ENCODE measurements at places on chromosomes 1 and 21. TPM values are rescaled to one million over a fixed set of nuclear protein-coding genes. Genes with fewer than 3 reads are reported as not detected.

Gene ATP6V1G3
- not detected for polyA plus RNA-seq

Gene OR2AK2
- polyA plus RNA-seq, result not detected

Gene TNFSF4
- not detected for polyA plus RNA-seq

Gene C1orf185
- not detected for polyA plus RNA-seq

Gene CASZ1
- not detected for polyA plus RNA-seq

Gene GPX7
- polyA plus RNA-seq, result 4.5 TPM

Gene NMNAT2
- 26.8 TPM for polyA plus RNA-seq

Gene S100PBP
- polyA plus RNA-seq, result 16.2 TPM

Gene SPATC1L
- not detected for polyA plus RNA-seq

Gene C1orf53
- 5.8 TPM for polyA plus RNA-seq

Gene OPTC
- polyA plus RNA-seq, result not detected

All from Purkinje cell (primary cell).